ENCODE measurements at places on chromosomes 7 and 10. TPM values are rescaled to one million over a fixed set of nuclear protein-coding genes. Genes with fewer than 3 reads are reported as not detected.

- DNase-seq = no peak
Measured at GRCh38 chr10:44930904-44931620, 19.9 kb downstream of the TMEM72 start.

DNA sequence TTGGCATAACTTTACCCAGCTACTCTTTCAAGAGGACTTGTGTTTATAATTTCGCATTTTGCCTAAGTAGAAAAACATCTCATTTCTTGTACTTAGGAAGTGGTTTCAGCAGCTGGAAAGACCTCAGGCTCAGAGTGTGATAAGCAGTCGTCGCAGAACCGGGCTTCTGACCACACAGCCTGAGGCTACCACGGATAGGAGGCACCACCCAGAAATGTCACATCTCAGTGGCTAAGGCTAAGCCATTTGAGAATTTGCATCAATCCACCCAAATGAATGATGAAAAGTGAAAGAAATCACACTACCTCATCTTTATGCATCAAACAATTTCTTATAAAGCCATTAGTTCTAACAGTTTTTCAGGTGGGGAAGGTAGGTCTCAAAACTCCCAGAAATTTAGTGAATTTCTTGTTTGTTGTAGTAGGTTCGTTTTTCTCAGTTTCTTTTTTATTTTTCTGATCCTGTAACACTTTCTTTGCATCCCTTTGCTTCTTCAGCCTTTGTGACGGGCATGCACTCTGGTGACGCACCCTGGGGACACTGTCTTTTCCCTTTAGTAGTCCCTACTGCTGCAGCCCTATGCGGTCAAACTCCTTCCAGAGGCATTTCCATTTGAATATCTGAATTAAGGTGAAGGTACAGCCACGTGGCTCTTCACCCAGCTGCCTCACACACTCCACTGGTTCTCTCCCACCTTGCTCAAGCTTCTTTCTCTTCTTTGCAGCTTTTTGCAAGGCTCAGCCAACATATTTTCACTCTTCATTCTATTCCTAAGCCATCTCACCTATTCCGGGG lies 68.5 kb downstream of the MAP3K8 start:
- no peak for DNase-seq

DNA sequence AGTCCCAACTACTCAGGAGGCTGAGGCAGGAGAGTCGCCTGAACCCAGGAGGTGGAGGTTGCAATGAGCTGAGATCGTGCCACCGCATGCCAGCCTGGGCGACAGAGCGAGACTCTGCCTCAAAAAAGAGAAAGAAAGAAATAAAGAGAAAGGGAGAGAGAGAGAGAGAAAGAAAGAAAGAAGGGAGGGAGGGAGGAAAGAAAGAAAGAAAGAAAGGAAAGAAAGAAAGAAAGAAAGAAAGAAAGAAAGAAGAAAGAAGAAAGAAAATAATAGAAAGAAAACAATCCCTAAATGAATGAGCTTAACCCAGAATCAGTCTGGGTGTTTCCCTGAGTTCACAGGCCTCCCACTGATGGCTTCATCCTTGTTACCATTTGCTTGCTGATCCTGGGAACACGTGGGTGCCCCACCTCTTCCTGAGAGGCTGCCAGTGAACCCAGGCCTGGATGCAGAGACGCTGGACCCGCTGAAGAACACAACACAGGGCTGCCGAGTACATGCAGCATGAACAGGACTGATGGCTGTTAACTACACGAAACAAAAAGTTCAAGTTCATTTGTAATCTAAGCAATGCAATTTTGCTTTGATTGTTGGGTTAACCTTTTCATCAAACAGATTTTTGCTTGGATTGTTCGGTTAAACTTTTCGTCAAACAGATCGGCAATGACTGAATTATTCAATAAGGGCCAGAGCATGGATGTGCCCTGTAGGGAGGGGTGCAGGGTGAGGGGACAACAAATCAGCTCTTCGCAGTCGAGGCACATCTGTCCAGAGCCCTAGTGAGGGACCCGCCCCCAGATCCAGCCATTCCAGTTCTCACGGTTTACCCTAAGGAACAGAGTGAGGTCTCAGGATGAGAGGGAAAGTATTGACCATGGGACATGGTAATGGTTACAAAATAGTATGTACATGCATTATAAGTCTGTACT lies 11.5 kb downstream of the NPFFR1 start:
- DNase-seq = peak; percentile 67

GRCh38 chr7:100629117-100629716 lies 12.1 kb downstream of the TFR2 start:
- DNase-seq = no peak

DNA sequence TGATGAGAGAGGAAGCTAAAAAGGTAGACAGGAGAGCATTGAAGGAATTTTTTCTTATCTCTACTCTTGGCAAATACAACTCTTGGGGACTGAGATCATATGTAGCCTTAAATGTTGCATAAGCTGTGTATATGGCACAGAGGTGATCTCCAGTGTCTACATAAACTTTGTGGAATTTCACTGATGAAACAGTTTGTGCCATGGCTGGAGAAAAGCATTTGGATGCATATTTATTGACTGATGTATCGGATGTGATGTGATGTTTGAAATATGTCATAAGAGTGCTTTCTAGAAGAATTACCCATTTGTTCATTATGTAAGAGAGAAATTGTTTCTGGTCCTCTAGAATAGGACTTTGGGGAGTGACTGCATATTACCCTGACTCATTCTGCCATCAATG lies 244.9 kb upstream of the LRRTM3 start:
- DNase-seq = no peak

GRCh38 chr7:51261117-51261835 lies 55.3 kb downstream of the COBL start:
- no peak for DNase-seq

CYP2C9 gene
- total RNA-seq = not detected

TCTN3 gene
- 26.3 TPM for total RNA-seq

BCCIP gene
- 31.3 TPM for total RNA-seq

All from sciatic nerve (tissue), 2 donors.